ENCODE measurements at places on chromosomes 2 and 18.

GRCh38 chr18:25171334-25171733 lies 180.6 kb downstream of the ZNF521 start:
- no peak for DNase-seq

DNA sequence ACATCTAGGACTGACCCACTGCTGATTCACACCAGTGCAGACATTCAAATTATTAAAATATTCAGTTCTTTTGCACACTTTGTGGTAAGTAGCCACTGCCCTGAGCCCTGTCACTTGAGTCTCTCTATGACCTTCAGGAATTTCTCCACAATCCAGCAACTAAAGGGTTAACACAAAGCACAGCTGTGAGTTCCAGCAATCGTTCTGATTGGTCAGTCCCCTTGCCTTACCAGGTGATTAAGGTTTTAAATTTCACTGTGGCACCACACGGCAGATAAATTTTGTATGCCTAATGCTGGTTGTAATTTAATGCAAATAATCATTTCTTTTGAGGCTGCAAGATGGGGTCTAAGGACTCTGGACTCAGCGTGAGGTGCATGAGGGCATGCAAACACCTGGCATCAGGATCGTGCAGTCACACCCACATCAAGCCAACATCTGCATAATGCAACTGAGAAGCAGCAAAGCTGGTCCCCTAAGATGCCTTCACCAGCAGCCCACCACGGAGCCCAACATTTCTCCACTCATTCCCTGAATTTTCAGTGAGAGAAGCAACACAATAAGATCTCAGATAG lies 36.6 kb downstream of the SLC14A1 start:
- DNase-seq: no peak

DNA sequence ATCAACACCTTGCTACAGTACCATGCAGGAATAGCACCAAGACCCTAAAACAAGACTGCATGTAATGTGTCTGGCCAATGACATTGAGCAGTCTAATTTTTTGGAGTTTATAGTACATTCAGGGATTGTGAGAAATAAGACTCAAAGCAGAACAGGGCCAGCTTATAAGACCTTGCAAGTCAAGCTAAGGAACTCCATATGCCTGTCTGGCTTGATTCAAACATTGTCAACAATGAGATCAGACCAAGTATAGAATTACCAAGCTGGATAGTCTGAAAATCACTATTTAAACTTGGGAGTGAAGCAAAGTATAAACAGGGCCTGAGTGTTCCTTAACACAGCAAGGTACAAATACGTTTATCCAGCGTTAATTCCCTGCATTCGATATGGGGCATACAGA lies 370.9 kb downstream of the CNTNAP5 start:
- DNase-seq: no peak

DNA sequence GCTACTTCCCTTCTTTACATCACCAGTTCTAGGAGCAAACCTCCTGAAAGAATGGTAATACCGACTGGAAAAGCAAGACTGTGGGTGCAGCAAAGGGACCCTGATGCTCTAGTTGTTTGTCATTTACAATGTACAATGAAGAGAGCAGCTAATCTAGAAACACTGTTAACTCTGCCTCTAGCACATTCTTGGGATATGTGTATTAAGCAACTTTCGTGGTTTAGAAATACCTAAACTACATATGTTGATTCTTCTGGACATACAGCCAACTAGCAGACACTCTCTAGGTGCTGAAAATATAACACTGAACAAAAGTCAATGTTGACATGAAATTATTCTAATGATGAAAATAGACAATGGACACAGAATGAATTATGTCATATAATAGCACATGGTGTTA lies 440.3 kb upstream of the MC4R start:
- DNase-seq: no peak
